ENCODE measurements at places on chromosomes 4 and X.

GRCh38 chrX:27767387-27767786 is 40.4 kb upstream of the MAGEB10 start:
- no peak for DNase-seq

DNA sequence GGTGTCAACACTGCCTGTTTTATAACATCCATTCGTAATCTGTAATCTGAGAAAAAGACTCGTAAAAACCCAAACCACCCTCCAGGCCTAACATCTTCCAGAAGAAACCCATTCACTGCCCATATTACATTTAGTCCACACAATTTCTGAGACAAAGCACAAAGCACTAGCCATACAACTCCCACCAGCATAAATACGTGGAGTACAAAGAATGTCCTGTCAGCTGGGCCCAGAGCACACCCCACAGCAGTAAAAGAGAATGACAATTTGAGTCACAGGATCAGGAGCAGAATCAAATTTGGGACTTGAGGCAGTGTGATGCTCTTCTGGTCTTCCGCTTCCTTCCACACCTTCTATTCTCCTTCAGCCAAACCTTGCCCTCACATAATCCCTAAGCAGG is 6.8 kb downstream of the MECP2 start:
- DNase-seq = no peak

DNA sequence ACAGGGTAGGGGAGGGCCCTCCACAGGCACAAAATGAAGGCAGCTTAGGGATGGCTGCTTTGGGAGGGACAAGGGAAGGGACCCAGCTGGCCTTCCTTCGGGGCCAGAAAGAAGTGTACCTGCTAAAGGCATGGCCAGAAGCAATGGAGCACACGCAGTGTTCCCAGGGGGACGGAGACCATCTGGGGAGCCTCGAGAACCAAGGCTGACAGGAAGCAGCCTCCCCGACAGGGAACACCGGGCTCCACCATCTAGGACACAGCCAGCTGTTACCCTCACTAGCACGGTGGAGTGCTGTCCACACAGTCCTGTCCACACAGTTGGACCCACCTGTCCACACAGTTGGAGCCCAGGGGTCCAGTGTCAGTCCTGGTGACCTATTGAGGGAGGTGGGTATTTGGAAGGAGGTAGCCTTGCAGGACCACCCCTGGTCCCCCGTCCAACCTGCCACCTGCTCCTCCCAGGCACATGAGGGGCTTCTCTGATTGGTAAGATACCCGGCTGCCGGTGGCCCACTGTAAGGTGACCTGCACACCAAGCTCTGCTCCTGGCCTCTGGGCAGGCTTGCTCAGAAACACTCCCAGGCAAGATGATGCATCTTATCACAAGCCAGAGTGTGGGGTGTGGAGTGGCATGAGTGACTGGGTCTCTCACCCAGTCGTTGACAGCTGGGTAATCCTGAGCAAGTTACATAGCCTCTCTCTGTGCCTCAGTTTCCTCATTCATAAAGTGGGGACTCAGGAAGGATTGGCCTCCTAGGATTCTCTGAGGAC is 20.5 kb upstream of the AFAP1 start:
- DNase-seq = no peak

- DNase-seq = no peak
Measured at GRCh38 chr4:22780317-22780716, 87.6 kb downstream of the GBA3 start.

DNA sequence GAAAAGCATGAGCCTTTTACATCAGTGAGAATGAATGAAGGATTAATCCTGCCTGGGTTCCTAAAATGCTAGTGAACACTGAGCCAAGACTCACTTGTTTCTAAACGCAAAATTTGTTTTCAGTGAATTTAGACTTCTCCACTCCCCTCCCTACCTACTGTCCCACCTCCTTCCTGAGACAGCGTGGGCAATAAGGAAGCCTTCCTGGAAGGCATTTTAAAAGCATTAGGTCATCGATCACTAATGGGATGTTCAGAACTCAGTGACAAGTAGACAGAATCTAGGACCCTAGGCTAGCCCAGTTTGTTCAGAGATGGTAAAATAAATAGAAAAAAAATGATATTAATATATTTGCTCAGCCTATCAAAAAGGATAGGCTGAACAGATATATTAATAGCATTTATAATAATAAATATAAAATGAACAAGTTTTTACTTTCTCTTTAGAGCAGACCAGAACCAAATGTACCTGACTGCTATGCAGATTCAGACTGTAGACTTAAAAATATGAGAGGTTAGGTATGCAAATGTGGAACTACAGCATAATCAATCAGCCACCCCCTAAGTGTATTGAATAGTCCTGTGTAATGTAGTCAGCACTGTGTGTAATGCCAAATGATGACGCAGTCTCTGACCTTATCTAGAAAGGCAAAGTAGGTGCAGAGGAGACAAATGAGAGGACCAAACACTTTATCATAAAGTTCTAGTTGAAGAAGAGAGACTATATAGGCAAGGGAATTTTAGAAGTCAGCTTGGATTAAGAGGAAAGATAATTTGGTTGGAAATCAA is 331.1 kb downstream of the GPAT3 start:
- DNase-seq = no peak

- DNase-seq = no peak
Measured at GRCh38 chr4:82519776-82520175, 42.0 kb downstream of the TMEM150C start.

- DNase-seq = no peak
Measured at GRCh38 chrX:14913241-14913640, 40.0 kb downstream of the MOSPD2 start.

- no peak for DNase-seq
Measured at GRCh38 chr4:8259743-8260430, 9.7 kb upstream of the HTRA3 start.
